Activated CD8-positive, alpha-beta memory T cell treated with anti-CD3 and anti-CD28 coated beads, Interleukin-2, amount 50 U/mL, for 48 hours (primary cell): ENCODE measurements at places on chromosomes 7 and 10.

GRCh38 chr7:158414002-158414401, 173.6 kb downstream of the PTPRN2 start:
- no peak for DNase-seq

DNA sequence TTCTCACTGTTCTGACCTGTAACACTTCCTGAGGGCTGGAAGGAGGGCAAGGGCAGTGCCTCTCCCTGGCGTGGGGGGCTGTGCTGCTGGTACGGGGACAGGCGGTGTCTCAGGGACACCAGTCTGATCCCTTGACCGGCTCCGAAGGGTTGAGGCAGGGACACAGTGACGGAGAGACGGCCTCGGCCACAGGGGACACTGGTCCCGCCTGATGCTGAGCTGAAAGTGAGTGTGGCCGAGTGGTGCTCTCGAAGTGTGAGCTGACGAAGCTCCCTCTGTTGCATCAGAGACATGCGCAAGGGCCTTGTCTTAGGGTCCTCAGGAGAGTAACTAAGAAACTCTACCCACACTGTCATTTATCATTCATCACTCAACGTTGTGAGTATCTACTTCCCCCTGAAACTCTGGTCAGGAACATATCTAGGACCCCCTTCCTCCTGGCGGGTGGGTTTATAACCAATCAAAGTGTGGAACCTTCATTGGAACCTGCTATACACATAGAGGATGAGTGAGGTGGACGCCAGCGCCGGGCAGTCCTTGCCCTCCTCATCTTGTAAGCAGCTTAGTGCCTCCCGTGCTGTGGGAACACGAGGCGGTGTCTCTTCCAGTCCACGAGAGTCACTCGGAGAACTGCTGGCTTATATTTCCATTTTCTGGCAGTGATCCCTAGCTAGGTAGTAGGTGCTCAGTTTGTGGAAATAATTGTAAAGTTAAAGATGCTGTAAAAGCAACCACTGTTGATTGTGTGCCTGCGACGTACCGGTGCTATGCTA, 283.1 kb downstream of the DNAJB6 start:
- no peak for DNase-seq

DNA sequence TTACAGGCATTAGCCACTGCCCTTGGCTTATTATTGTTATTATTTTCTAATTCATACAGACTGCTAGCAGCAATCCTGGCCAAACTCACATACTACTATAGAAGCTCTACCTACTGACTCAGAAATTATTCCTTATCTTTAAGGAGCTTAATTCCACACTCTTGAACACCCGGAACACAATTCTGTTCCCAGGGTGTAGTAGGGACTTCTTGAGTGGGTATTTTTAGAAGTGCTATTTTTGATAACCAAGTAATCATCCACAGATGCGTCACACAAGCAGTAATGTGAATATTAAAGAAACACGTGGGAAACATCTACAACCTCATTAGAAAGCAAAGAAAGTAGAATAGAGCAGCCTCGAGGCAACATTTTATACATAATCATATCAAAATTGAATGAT, 149.2 kb downstream of the PTEN start:
- DNase-seq: no peak

DNA sequence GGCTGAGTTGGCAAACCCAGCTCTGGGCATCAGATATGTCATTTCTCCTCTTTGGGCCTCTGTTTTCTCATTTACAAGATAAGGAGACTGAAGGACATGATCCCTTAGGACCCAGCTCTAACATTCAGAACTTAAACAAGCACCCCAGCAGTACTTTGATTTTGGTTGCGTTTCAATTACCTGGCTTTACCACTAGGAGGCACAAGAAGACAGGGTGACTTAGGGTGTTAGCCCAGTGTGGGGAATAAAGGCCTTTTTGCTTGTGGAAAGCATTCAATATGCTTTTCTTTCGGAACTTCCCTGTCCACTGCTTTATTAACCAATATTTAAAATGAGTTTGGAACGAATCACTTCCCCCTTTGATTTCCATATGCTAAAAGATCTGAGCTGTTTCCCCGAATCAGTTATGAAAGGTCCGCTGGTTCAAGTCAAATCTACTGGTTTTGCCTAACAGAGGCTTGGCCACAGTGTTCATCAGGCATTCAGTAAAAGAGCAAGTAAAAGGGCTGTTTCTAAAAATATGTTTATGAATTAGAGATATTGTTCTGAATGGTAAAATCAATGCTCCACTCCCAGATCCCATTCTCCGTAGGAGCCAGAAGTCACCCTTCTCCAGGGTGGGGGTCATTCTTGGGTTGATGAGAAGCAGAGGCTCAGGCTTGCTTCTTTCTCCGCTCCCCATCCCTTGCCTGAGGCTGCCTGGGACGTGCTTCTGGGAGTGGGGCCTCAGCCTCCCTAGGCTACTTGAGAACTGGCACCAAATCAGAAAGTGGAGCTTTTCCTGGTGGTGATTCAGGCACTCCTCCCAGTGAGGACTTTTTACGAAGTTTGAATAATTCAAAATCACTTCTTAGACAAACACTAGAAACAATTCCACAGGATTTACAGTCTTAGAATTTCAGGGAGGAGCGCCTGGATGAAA, 105.5 kb downstream of the MYOF start:
- no peak for DNase-seq

GRCh38 chr10:131083915-131084790, 227.4 kb downstream of the TCERG1L start:
- DNase-seq: no peak

DNA sequence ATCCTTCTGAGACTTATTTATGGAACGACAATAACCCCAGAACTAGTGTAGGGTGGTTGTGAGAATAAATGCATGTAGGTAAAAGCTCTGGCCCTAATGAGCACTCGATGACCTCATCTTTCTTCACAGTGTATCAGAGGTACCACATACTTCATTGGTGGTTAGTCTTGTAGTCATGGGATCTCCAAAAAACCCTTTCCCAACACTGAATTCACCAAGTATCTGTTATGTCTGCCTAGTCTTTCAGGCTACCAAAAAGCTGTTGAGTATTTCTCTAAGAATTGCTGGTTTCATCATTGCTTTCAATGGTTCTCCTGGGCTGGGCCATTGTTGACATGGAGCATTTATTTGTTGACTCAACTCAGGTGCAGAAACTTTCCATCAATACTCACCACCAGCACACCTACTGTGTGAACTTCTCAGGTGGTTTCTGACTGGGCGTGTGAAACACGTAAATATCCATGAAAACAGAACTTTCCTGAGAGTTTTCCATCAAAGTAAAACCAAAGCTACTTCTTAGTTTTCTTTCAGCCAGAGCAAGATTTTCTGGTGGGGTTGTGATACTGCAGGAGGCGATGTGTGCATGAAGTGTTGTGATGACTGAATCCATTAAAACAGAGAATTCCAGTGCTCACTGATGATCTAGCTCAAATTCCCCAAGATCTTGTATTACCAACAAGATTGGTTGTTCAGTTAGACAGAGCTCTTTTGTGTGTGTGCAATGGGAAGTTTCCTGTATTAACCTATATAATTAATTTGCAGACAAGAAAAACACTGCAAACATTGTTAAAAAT, 51.4 kb upstream of the SLC35B4 start:
- no peak for DNase-seq

GRCh38 chr7:135430626-135431025, 79.3 kb downstream of the CNOT4 start:
- DNase-seq: no peak

DNA sequence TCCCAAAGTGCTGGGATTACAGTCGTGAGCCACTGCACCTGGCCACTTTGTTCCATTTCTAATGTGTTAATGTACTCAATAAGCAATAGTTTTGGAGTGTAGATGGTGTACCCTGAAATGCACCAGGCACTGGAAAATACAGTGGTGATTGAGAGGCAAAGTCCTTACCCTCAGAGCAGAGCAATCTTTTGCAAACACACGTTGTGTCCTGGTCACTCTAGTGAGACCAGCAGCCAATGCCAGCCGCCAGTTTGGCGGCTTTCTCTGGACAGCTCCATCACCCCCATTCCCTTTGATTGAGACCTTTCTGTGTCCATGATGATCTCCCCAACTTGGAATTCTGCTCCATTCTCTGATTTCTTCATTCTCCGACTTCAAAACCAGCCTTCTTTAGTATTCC, 231.3 kb downstream of the GALNT17 start:
- no peak for DNase-seq

DNA sequence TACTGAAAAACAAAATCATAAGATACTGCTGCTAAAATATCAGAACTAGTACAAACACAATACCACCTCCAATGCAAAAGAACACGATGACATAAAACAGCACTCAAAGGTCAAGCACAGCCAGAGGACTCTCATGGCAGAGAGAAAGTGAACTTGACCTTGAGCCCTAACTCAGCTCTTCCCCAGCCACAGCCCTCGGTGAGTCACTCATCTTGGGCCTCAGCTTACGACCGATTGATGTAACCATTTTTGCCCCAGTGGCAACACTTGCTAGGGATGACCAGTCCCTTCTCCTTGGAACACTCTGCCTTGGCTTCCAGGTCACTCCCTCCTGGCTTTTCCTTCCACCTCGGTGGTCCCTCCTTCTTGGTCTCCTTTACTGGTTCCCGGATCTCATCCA, 77.8 kb downstream of the JAZF1 start:
- DNase-seq: no peak

DNA sequence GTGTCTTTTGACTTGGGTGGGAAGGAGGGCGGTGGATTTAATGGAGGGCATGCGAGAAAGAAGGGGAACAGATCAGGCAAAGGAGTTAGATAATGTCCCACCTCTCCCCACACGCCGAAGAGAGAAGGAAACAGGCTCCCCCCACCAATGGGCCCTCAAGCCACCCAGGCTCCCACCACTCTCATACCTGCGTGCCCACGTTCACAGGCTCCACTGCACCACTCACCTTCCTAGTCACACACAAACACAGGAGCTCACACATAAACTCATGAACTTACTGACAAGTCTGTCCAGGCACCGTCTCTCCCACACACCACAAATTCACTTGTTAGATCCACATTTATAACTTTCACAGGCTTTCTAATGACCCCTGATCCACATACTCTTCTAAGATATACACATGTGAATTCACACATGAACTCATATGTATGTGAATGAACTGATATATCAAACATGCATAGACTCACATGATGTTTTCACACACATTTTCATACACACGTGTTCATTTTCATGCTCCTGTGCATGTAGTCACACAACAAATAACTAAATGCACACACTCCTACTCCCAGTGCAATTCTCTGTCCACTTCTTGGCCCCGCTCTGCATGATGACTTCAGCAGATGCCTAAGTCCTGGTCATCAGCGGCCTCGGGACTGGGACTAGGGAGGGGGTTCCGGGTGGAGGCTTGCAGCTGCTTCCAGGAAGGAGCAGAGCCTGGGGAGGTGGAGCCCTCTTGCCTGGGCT, 1.5 kb downstream of the LZTS2 start:
- DNase-seq: no peak
